ENCODE measurements at places on chromosomes 5 and 9. TPM values are rescaled to one million over a fixed set of nuclear protein-coding genes. Genes with fewer than 3 reads are reported as not detected.

ZNF474 gene
- total RNA-seq: 1.4 TPM

DNA sequence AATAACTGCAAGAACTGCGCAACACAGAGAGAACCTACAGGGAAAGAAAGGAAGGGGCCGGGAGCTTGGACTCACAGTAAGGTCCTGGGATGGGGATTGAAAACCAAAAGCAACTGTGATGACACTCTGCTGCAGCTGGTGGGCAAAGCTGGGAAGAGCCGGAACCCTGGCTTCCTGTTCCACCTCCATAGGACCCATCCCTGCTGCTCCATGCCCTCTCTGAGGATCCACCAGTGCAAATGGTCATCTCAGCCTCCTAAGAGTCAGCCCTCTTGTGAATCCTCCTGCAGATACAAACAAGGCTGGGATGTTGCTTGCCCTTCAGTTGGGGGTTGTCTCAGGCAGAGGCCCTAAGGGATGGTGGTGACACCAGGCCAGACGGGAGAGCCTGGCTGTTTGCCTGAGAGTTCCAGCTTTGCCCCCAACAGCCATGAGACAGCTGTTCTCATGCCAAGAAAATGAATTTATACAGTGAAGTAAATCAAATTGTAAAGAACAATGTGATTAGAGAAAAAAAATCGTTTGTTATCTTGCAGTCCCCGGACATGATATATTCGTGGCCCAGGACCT is 90.8 kb downstream of the TENT4A start:
- DNase-seq: no peak

- no peak for DNase-seq
Measured at GRCh38 chr9:120941046-120941770, 14.6 kb upstream of the TRAF1 start.

VPS13A gene
- 30.1 TPM for total RNA-seq

- DNase-seq: no peak
Measured at GRCh38 chr5:176597417-176598389, 12.3 kb downstream of the GPRIN1 start.

DNA sequence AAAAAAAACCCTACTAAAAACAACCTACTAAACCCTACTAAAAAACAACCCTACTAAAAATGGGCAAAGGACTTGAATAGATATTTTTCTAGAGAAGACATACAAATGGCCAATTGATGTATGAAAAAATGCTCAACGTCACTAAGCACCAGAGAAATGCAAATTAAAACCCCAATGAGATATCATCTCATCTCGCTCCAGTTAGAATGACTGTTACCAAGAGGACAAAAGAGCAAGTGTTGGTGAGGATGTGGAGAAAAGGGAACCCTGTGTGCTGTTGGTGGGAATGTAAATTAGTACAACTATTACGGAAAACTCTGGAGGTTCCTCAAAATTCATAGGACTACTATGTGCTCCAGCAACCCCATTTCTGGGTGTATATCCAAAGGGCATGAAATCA is 10.8 kb downstream of the SDHA start:
- no peak for DNase-seq

DNA sequence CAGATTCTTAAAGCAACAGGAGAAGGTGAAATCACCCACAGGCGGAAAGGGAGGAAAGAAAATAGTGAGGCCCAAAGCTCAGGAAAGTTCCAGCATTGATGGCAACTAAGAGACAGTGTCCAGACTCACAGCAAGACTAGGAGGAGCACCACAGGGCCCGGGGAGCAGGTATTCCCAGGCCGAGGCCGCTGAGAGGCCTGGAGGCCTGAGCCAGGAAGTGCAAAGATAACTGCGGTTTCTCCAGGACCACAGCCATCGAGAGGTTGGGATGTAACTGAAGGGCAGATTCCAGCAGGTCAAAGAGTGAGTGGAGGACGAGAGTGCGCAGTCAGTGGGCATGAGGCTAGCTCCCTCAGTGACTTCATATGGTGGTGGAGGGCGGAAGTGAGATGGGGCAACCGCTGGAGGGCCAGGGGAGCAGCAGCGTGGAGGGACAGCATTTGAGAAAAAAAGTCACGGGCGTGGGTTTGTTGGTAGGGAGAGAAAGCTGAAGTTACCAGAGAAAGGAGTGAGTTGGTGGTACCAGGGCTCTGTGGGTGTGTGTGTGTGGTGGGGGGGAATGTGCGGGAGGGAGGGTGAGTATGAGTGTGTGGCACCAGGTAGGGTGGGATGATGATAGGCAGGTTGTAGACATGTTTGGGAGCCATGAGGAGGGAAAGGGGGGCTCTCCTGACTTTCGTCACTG is 89.7 kb downstream of the PSD2 start:
- no peak for DNase-seq

DNA sequence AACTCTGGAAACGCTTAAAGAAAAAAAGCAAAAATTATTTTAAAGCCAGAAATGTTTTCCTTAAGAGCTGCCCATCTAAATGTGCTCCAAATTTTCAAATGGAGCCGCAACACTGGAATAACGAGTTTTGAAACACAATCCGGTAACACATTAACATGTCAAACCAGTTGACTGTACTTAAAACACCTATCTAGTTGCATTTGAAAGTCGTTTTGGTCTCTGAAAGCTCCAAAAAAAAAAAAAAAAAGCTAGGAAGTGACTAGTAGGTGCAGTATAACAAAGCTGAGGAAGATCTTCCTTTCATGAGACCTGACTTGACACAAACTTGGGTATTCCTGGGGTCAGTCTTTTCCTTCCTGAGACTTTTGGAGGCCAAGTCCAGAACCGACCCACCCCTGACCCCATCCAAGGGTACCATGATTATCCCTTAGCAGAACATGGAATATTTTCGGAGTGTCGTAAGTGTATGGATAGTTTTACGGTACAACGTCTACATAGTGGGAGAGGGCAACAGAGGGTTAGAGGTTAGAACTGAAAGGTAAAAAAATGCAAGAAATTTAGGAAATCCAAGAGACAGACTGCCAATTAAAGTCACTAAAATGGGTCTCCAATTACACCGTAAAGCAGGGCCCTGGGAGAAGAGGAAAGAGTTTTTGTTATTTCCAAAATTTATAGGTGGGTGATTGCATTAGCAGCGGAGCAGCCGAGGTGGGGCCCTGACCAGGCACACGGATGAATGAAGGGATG is 812 bp downstream of the CETN3 start:
- no peak for DNase-seq

DNA sequence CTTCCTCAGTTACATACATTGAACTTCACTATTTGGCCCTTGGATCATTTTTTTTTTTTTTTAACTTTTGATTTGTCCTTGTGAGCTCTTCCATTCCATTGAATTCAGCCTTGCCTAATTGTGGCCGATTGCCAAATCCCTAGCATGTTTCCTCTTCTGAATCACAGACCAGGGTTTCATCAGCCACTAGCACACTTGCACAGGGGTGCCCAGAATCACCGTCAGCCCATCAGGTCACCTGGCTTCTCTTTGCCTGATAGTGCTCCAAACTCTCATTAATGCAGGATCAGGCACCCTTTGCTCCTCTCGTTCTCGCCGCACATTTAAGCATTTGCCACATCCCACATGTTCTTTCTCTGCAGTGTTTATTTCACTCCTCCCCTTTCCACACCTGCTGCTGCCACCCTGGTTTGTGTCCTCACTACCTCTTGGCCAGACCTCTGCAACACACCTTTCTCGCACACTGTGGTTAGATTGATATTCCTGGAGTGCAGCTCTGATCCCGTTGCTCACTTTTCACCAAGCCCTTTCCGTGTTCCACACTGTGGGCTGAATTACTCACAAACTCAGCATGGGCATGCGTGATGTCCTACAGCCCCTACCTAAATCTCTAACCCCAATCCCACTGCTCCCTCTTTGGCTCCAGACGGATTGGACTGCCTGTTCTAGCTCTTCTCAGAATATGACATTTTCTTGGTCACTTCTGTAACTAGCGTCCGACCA is 9.8 kb downstream of the PIK3R1 start:
- peak; percentile 83 for DNase-seq

- peak; percentile 72 for DNase-seq
Measured at GRCh38 chr5:142753116-142753631, 17.0 kb upstream of the ARHGAP26 start.

Measured in suprapubic skin (tissue), 4 donors.